ENCODE measurements at places on chromosomes 11 and 22.

DNA sequence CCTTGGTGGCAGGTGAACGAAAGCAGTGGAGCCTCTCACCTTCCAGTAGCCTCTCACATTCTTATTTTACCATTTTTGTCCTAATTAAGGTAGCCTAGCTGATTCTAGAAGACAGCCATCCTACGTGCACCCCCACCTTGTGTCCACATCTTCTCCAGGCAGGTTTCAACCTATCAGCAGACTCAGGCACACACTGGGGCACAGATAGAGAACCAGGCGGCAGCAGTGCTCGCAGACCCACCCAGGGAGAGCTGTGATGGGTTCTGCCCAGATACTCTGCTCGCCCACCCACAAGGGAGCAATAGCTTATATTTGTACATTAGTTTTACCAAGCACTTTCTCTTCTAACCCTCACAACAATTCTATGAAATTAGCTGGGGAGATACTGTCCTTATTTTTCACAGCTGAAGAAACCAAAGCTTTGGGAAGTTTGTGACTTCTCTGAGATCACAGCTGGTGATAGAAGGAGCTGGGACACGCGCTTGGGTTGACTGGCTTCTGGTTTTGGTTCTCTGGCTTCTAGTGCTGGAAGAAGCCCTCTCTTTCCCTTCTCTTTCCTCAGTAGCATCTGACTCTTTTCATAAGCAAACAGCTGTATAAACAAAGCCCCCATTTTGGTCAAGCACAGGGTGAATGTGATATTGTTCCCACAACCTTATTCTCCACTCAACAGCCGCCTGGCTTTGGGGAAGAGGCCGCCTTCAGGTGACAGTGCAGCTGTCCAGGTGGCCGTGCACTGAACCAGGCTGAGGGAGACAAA, 36.9 kb downstream of the PPP2R1B start:
- DNase-seq = no peak

DNA sequence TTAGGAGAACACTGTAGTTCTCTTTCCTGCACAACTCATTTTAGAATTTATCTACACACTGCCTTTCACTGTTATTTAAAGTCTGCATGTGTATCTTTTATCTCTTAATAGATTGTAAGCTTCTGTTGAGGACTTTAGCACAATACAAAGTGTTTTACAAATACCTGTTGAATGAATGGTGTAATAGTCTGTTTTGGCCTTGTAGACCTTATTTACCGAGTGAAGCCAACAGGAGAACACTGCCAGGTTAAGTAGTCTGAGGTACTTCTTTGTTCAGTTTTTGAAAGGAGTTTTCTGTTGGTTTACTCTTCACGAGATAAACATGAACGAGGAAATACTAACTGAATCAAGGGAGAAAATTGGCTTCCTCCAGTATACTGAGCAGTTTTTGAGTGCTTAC, 31.0 kb downstream of the SIK2 start:
- no peak for DNase-seq

DNA sequence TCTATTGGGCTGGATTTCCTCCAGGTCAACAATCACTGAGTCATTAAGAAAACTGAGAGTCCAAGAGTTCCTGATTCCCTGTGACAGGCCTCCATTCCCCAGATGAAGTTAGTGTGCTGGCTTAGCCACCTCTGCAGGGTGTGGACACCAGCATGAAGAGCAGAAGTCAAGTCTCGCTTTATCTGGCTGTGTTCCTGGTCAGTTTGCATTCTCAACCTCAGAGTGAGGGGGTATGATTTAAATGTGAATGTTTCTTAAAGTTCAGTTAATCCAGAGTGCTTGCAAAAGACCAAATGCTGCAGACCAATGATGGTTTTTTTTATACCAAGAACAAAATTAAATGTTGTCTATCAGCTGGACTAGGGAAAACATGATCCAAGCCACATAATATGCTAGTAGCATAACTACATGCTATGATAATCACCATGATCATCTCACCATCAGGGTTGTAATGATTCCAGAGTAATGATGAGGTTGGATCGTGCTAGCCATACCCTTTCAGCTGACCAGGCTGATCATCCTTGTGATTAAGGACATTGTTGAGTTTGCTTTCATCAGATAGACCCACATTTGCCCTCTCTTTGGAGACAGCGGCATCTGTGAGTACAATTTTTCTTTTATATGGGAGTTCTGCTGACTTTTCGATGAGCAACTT, 145.8 kb upstream of the ARHGAP20 start:
- DNase-seq = no peak

DNA sequence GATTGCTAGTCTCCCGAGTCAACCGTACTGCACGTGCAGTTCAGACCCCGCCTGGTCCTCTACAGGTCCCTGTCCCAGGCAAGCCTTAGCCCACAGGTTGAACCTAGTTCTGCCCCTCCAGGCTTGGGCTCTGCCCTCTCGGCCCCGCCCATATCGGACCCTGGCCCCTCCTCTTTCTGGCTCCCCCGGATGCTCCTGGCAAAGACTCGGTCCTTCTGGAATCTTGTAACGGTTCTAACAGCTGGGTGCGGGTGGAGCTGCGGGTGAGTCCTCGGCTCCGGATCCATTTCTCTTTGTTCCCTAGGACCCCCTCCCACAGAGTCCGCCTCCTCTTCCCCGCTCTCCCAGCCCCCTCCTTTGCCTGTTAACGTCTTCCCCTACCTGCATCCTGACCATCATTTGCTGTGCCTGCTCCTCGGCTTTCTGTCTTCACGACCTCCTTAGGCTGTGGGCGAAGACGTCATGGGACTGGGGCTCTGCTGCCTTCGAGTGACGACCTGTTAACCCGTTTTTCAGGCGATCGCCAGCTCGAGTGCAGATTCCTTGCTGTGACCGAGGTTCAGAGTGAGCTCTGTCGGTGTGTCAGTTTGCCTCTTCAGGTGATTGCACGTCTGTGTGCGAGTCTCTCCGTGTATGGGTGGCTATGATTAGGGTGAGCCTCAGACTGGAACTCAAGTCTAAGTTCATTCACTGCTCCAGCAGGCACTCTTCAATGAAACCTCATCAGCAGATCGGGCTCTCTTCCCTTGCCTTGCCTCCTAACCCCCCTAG, at the start of gene DNHD1:
Gene DNHD1 (plus strand): TSS at position 212 of the 771 bp plus-strand sequence. CDS start 936 bp downstream, outside the sequence.
- DNase-seq = no peak

- DNase-seq = peak; percentile 74
Measured at GRCh38 chr11:77191823-77192495, 63.9 kb downstream of the MYO7A start.

DNA sequence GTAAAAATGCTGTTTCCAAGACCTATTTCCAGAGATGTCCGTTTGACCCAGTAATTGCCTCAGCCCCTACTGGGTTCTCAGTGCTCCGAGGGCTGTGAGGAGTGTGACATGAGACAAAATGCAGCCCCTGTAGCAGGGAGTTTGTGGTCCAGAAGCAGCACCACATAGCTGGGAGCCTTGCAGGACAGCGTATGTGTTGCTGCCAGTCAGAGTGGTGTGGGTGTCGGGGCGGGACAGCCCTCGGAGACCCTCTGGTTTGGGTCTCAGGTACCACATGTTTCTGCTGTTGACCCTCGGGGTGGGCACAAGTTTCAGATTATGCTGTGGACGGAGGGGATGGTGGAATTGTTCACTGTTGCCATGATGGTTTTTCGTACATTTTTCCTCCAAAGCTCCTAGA, 17.2 kb downstream of the TBC1D22A start:
- no peak for DNase-seq

All from stimulated activated naive CD8-positive, alpha-beta T cell treated with anti-CD3 and anti-CD28 coated beads, Interleukin-15, Interleukin-2, amounts not matched to agents 100 U/mL and 50 U/mL, for 24 hours (primary cell).